ENCODE measurements at places on chromosomes 7 and 10.

DNA sequence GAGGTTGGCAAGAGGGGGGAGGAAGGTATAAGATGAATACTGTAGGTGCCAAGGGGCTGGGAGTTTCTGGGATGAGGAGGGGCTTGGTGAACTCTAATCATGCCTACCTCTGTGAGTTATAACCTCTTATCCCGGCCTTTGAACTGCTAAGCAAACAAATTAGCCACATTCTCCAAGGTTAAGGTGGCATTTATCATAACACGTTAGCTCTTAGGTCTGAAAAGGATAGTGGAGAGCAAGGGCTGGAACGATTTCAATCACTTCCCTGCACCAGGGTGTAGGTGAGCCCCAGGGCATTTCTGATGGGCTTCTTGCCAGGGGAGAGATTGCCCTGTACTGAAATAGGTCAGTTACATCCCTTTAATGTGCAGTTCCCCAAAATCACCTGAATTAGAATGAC, 28.6 kb upstream of the DMBT1 start:
- DNase-seq = no peak

DNA sequence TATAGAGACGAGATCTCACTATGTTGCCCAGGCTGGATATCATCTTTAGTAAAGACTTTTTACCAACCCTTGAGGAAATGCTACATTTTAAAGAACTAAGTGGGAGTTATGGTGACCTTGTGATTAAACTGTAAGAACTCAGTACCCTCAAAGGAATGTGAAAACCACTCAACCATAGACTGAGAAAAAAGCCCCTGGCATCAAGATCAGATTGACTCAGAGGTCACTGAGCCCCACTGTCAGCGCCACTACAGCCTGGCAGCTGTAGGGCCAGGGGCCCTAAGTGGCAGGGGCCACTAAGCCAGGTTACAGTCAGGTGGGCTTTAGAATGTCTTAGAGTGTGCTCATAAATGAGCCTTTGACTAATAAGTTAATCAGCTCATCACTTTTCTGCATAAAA, 55.9 kb downstream of the APBB1IP start:
- no peak for DNase-seq

DNA sequence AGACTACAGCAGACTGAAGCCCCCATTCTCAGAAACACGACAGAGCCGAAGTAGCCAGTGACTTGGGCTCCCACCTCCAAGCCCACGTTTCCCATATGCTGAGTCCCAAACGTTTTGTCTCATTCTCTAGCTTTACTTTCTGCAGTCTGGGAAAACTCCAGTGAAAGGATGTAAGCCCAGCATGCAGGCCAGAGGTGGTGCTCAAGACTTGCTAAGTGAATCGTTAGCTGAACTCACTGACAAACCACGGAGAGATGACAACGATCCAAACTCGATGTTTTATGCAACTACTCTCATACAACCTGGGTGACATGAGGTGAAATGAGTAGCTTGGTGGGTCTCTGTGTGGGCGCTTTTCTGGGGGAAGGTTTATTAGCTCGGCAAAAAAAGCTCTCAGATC, 731.8 kb downstream of the SUGCT start:
- no peak for DNase-seq

- DNase-seq = peak; percentile 55
These were observed 67.8 kb downstream of the EGFR start for GRCh38 chr7:55086413-55087201.

DNA sequence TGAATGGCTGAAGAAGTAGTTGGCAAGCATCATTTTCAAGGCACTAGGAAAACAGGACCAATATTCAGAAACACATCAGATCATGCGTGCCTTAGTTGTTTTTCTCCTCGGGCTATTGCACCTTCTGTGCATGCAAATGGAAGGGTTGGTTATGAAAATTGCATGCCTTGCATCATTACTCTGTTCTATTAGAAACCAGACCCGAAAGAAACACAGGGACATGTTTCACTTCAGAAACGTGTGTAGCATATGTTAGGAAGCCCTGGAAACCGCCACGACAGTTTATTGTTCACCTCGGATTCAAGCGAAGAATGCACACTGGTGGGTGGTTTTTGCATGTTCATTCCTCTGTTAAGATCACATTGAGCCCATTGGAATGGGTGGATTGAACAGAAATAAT, 214.7 kb downstream of the FRMD4A start:
- no peak for DNase-seq

GRCh38 chr7:52670608-52671225, 364.7 kb upstream of the POM121L12 start:
- no peak for DNase-seq

- peak; percentile 68 for DNase-seq
These were observed 1.5 kb downstream of the CTBP2 start for GRCh38 chr10:125158601-125159485.

DNA sequence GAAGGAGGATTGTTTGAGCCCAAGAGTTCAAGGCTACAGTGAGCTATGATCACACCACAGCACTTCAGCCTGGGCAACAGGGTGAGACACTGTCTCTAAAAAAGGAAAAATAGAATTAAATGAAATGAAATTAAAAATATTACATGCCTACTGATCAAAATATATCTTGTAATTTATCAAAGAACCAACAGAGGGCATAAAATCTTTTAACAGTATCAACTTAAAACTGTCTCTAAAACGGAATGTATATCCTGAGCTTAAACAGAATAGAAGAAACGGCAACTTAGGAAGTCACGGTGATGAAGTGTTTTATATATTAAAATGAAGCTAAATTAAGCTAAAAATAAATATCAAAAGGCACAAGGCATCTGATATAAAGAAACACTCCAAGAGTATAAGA, 78.8 kb downstream of the MTPAP start:
- DNase-seq = no peak

DNA sequence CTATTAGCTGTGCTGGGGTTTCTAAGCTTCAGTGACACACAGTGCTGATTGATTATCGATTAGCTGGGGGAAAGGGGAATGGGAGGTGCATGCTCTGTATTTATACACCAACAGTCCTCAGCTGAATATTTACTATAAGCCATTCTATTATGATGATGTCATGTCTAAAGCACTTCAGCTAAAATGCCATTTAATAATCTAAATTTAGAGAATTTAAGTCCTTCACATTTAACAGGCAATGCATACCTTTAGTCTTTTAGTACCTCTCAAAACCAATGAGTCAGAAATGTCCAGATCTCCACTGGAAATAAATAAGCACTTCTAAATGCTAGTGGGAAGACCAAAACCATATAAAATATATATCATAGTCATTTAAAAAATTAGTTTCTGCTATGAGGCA, 24.6 kb downstream of the RPP38 start:
- no peak for DNase-seq

GRCh38 chr10:4011136-4011812, 226.3 kb upstream of the KLF6 start:
- DNase-seq = no peak

- no peak for DNase-seq
These were observed 243.0 kb downstream of the WDR37 start for GRCh38 chr10:1299041-1299726.

GRCh38 chr7:87609916-87610315, 9.2 kb upstream of the ABCB1 start:
- no peak for DNase-seq

- no peak for DNase-seq
These were observed 27.9 kb upstream of the R3HCC1L start for GRCh38 chr10:98106531-98106930.

DNA sequence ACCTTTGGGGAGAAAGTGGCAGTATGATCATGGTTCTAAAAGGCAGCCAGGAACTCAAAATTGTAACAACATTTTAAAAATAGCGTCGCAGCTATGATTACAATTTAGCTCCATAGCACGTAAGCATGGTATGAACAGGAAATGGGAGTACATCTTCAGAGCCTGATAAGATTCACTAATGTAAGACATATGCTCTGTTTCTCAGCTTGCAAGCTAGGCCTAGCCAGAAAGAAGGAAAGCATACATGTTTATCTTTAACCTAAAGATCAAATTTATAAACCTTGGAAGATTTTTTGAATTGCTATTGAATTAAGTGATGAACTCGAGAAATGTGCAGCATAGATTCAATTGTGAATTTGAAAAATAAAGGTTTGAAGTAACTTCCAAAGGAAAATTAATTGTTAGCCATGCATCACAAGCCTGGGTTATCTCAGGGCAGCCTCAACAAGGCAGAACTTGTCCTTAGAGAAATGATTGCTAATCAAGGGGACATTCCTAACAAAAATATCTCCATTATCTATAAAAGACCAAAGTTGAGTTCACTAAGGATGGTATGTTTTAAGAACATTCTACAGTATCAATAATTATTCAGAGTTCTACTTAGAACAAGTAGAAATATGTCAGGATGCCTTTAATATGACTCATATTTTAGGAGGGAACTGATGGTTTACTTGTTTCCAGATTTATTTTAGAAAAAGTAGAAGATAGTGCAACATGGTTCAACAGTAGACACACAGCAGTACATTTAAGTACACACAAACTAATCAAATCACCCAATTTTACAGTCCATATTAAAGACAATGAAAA, 38.8 kb upstream of the SEPTIN7 start:
- DNase-seq = no peak

DNA sequence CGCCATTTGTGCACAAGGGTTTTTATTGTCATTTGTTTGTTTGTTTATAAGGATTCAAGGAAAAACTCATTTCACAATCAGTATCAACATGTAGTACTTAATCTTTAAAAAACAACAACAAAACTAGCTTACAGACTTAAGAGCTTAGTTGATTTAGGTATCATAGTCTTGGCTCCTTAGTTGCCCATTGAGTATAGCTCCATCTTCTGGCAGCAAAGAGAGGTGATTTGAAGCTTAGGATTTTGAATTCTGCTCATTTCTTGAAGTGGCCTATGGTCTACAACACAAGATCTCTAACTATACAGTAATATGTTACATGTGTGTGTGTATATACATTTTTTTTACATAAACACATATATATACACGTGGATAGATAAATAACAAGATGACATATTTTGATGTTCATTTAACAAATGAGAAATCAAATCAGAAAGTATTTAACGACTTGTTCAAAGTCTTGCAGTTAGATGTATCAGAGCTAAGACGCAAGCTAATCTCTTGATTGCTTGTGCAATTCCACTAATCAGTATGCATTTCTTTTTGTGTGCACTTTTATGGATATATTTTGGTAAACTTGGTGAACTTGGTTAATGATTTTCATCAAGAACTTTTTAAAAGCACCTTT, 307.3 kb downstream of the CAMK1D start:
- no peak for DNase-seq

DNA sequence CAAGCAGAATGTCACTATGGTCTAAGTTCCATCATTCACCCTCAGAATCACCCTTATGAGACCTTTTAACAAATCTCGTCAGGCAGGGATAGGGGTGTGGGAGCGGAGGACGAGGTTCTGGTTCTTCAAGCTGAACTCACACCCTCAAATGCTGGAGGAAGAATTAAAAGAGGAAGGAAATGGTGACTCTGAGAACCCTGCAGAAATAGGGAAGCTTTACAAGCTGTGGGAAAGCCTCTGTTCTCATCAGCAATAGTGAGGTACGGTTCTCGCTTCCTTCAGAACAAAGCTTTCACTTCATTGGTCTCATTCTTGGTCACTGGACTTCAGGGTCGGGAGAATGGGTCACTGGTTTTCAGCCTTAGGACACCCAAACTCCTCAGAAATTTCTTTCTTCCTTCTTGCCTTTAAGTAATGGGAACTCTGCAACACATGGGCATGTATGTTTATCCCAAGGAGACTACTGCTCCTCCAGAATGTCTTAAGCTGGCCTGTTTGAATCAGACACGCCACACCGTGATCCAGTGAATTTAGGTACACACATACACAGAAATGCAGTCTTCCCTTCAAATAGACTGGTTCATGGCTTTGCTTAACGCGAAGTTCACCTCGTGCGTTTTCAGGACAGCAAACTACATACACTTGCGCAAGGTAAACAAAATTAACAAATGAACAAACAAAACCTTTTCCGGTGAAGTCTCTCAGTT, 226.0 kb downstream of the SFMBT2 start:
- no peak for DNase-seq

- no peak for DNase-seq
These were observed 254.5 kb downstream of the BUB3 start for GRCh38 chr10:123408660-123409059.

- DNase-seq = no peak
These were observed 175.1 kb downstream of the COBL start for GRCh38 chr7:51141451-51142003.

GRCh38 chr7:102093599-102094315, 192.9 kb upstream of the SH2B2 start:
- no peak for DNase-seq

DNA sequence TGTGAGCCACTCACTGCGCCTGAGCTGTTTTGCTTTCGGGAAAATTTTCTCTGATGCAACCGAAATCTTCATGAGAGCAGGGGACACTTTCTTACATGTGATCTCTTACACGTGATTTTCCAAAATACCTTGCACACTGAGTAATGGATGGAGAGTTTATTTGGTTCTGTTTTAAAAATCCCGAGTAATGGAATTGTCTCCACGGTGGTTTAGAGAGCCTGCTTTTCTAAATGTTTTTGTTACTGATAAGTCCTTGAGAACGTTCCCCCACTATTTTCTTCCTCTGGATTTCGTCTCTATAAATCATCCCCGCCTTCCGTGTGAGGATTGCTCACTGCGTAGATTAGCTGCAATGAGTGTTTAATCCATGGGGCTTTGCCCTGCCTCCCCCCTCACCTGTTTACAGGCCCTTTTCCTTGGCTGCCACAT, 25.7 kb downstream of the CAMK1D start:
- DNase-seq = peak; percentile 33

GRCh38 chr10:51821745-51822144, 122.3 kb upstream of the CSTF2T start:
- no peak for DNase-seq

GRCh38 chr10:75845176-75845947, 413.9 kb downstream of the LRMDA start:
- no peak for DNase-seq

DNA sequence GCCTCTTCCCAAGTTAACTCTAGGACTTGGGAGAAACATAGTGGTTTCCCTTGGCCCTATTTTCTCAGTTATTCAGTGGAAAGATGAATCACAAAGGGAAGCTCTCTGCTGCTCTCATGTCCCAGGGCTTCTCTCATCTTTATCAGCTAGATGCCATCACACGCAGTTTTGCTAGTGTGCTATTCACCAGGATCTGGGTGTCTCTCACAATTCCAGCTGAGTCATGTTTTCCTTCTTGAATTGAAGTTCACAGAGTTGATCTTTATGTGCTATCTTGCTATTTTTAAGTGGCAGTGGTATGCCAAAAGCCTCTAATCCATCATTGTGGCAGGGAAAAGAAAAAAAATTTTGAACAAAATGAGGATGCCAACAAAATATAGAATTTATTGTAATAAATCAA, 101.3 kb downstream of the TWIST1 start:
- no peak for DNase-seq

- no peak for DNase-seq
These were observed 299.1 kb downstream of the PLXNA4 start for GRCh38 chr7:132276976-132277725.

GRCh38 chr7:80439894-80440821, 71.7 kb downstream of the GNAT3 start:
- no peak for DNase-seq

- DNase-seq = peak; percentile 74
These were observed 134.3 kb downstream of the GRK5 start for GRCh38 chr10:119341459-119342301.

- no peak for DNase-seq
These were observed 75.6 kb upstream of the INSIG1 start for GRCh38 chr7:155222061-155222460.
